ENCODE measurements at places on chromosomes 7 and 10. TPM values are rescaled to one million over a fixed set of nuclear protein-coding genes. Genes with fewer than 3 reads are reported as not detected.

Gene PON1
- total RNA-seq = 0.19 TPM

Gene MRLN
- not detected for total RNA-seq

Gene DKK1
- total RNA-seq = 11.4 TPM

Gene CALN1
- not detected for total RNA-seq

Gene GPR141
- 0.77 TPM for total RNA-seq

- DNase-seq = no peak
Measured at GRCh38 chr10:119742947-119743648, 17.2 kb downstream of the INPP5F start.

DNA sequence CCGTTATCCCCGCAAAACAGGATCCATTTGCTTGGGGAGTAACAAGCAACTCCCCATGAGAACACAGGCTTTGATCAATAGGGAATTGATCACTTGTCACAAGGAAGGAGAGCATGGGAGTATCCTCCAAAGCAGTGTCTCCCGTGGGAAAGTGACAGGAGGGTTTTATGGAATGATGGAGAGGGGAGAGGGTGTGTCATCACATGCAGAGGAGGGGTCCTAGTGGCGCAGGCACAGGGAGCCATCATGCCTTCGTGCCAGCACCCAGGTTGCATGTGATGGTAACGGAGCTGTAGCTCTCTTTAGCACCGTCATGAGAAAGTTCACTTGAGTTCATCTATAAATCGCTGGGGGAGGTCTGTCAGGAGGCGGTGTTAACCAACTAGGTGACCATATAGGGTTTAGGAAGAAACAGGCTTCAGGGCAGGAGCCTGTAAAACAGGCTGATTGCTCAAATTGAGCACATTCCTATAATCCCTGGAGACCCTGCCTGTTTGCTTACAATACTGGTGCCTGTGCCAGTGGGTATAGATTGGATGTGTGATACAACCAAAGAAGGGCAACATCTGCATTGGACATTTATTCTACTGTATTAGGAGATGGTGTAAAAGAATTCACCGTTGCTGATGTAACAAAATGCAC lies 428.5 kb downstream of the GALNT17 start:
- no peak for DNase-seq

DNA sequence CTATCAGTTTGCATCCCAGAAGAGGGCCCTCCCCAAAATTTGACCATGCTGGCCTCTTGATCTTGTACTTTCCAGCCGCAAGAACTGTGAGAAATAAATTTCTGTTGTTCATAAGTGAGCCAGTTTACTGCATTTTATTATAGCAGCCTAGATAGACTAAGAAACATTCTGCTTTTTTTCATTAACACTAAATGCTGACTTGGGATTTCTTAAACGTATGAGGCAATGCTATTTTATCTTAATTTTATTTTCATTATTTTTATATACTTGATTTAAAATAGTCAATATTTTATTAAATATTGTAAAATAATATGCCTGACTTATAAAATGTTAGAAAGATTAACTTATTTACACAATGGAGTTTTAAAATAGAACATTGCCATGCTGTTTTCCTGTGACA lies 341.8 kb upstream of the CNTNAP2 start:
- no peak for DNase-seq

DNA sequence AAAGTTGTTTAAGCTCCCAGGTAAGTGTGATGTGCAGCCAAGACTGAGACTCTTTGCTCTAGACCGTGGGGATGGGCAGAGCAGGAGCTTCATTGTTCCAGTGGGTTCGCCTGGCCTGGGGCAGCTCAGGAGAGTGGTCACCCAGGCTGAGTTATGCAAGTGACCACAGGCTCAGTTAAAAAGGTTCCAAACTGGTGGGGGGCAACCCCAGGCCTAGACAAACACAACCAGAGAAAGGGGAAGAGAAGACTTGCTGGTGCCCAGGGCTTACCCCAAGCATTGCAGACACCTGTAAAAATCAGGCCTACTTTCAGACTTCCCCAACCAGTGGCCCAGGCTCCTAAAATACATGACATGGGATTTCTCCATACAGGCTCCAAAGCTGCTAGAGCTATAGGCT lies 21.6 kb downstream of the CREB3L2 start:
- no peak for DNase-seq

- DNase-seq = no peak
Measured at GRCh38 chr7:134804351-134804750, 24.9 kb downstream of the CALD1 start.

- DNase-seq = no peak
Measured at GRCh38 chr10:110109511-110109910, 97.9 kb upstream of the MXI1 start.

DNA sequence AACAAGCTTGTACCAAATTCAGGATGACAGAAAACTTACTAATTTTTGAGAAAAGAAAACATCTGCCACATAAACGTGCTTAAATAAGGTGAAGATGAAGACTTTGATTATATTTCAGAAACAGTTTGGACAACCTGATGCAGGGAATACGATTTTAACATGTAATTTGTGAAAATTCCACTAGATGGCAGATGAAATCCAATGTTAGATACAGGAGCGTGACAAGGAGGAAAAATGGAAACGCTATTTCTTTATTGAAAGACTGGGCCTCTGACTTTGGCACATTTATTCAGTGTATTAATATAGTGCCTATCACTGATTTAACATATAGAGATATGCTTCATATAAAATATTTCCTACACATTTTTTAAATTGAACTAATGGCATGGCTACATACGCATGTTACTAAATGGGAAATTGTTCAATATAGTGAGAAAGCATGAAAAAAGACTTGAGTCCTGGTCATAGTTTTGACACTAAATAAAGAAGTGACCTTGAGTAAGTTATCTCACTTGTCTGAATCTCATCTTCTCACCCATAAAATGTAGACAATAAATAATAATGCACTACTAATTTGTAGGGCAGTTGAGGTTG lies 60.7 kb downstream of the CD36 start:
- DNase-seq = no peak

DNA sequence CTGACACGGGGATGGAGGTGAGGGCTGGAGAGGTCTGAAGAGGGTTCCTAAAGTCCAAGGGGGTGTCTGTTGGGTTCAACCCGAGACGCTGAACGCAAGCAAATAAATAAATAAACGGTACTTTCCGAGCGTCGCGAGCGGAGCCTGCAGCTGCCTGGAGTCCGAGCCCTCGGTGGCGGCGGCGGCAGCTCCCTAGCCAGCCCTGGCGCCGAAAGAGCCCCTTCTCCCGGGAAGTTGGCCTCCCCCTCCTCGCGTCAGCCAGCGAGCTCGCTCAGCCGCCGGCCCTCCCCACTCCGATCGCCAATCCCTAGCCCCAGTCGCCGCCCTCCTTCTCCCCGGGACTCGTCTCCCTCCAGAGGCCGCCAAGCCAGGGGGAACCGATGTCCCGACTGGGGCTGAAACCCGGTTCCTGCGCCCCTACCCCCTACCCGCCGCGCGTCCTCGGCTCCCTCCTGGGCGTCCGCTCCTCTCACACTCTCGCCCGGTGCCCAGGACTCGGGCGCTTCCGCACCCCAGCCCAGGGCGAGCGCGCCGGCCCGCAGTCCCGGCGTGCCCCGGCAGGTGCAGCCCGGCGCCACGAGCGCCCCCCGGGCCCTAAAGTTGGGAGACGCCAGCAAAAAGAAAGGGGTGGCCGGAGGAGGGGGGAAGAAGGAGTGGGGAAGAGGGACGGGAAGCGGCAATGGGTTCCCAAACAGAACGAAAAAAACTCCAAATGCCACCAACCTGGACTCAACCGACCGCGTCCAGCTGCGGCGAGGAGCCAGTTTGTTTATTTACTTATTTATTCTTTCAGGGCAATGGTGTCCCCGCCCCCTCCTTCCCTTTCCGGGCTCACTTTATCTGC lies at the start of gene GFRA1:
Gene GFRA1 (minus strand): TSS at position 767 of the 844 bp plus-strand sequence. CDS start 1,177 bp downstream, outside the sequence.
- peak; percentile 91 for DNase-seq

- DNase-seq = no peak
Measured at GRCh38 chr10:73645251-73645650, 4.0 kb upstream of the MYOZ1 start.

DNA sequence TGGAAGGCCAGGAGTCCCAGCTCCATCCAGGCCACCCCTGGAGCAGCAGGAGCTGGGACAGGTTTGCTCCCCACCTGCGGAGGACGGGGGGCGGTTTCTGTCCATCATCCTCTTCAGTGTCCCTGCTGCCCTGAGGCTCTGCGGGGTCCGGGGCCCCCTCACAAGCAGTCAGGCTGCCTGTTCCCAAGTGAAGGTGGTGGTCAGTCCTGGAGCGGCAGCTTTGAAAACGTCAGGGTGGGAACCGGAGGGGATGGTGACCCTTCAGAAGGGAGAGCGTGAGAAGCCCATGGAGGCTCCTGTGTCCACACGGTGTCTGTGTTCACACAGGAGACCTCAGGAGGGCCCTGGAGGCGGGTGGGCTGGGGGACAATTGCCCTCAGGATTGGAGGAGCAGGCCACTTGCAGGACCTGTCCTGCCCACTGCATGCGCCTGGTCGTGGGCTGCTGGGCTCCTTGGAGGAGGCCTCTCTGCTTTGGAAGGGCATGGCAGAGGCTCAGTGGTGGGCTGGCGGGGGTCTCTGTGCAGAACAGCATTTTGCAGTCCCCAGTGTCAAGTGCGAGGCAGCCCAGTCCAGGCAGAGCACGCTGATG lies 49.3 kb upstream of the INPP5A start:
- peak; percentile 72 for DNase-seq

DNA sequence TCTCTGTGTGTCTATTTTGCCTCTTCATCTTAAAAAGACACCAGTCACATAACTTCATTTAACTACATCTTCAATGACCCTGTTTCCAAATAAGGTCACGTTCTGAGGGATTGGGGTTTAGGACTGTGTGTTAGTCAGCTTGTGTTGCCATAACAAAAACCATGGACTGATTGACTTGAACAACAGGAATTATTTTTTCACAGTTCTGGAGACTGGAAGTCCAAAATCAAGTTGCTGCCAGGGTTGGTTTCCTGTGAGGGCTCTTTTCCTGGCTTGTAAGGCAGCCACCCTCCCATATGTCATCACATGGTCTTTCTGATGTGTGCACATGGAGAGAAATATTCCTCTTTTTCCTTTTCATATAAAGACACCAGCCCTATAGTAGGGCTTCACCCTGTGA lies 55.3 kb downstream of the REEP3 start:
- no peak for DNase-seq

DNA sequence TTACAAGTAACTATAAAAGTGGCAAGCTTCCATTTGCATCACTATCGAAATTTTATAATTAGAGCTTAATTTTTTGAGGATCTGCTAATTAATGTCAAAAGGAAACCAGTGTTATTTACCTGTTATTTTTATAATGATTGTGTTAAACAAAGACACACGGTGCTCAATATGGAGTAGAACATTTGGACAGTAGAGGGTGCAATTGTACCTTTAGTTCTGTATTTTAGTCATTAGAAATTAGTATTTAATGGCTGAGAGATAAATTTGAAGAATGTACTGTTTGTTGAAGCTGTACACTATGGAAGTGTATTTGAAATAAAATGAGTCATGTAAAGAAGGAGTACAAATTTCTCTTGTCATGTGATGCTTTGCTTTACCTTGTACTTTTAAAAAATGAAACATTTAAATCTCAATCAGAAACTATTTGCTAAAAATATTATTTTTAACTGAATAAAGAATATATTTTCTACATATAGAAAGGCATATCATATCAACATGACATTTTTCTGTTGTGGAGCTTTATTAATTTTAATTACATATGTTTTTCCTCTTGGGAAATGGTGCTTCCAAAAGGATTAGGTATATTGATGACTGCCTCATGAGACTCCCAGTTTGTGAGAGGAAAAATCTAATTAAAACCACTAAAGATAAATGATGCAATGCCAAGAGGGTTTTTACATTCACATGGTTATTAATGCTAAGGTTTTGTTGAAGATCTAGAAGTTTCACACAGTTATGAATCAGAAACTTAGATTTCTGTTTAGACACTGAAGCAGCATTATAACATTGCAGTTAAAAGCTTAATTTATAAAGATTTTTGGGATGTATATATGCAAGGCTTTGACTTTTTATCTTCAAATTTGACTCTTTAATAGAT lies 10.4 kb upstream of the PRKG1 start:
- no peak for DNase-seq

- no peak for DNase-seq
Measured at GRCh38 chr7:96436880-96437279, 115.0 kb upstream of the SLC25A13 start.

- DNase-seq = no peak
Measured at GRCh38 chr7:36611703-36612102, 112.6 kb downstream of the AOAH start.

GRCh38 chr7:91690541-91691070 lies 189.9 kb downstream of the MTERF1 start:
- no peak for DNase-seq

All from mesenteric fat pad (tissue), 1 donor.